Prostate gland (tissue), 2 donors: ENCODE measurements at places on chromosomes 13 and 19.

DNA sequence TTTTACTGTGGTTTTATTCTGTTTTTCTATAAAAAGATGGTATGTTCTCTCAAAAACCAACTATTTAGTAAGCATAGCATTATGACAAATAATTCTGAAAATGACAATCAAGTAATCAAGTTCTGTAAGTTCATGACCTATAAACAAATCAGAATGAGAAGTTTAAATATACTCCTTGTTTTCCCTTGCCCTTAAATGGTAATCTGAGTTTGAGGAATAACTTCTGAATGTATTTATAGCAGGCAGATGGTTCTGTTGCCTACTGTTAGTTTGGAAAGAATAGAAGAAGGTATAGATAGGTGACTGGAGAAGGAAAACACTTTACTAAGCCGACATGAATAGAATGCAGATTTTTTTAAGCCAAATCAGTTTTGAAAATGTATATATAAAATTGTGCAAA, 63.9 kb downstream of the POSTN start:
- no peaks in the 10 kb centered on the region for H3K36me3 ChIP-seq
- no peak overlapping the region for H3K4me3 ChIP-seq

- peak within 1 kb of the TSS; percentile 69 for H3K4me3 ChIP-seq
- no peaks in the 10 kb centered on the region for H3K4me1 ChIP-seq
- no peaks in the 10 kb centered on the region for H3K36me3 ChIP-seq
- no peaks in the 10 kb centered on the region for H3K27me3 ChIP-seq
These were observed at the start of gene LHFPL6 for GRCh38 chr13:39602614-39603366. Gene LHFPL6, minus strand, starts transcription at chr13:39603193.

DNA sequence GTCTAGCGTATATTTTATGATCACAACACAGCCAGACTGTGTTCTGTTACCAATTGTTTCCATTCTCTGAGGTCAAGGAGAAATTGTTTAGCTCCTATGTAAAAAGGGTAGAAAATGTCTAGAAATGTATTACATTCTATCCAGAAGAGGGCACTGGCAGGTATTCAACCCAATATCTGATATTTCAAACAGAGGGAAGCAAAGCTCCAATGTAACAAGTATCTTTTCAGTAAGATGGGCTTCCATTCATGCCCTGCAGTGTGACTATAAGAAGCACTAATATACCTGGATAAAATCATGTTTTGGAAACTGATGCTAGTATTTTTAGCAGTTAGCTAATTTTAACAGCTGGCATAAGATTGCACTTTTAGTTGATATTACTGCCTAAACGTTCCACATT, 312.7 kb downstream of the FGF14 start:
- H3K4me1 ChIP-seq, result no peaks in the 10 kb centered on the region
- H3K36me3 ChIP-seq, result no peaks in the 10 kb centered on the region
- no peak overlapping the region for H3K4me3 ChIP-seq
- DNase-seq, result no peak
- H3K27me3 ChIP-seq, result no peaks in the 10 kb centered on the region

DNA sequence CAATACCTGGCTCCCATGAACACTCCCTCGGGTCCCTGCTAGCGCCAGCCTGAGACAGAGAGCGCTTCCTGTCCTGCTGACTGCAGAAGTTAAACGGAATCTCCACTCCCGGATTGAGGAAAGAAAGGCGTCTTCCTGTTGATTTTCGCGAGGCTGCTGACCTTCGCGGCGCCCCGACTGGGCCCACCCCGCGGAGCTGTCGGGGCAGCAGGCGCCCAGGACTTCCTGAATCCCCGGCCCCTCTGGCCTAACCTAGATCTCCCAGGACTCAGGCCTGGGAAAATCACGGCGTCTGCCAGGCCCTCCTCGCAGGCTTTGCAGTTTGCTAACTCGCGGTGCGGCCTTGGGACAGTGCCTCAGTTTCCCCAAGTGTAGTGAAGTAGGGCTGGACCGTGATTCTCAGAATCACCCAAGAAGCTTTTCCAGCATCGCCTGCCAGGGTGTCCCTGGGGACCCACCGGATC, 108.8 kb downstream of the KCTD15 start:
- peak overlapping the region; percentile 51 for H3K4me3 ChIP-seq
- peak overlapping the region; percentile 71 for H3K27ac ChIP-seq
- peak; percentile 16 for DNase-seq
- H3K4me1 ChIP-seq, result no peaks in the 10 kb centered on the region
- no peaks in the 10 kb centered on the region for H3K36me3 ChIP-seq

- no peak for DNase-seq
- H3K27me3 ChIP-seq, result no peaks in the 10 kb centered on the region
- H3K36me3 ChIP-seq, result no peaks in the 10 kb centered on the region
- no peak overlapping the region for H3K27ac ChIP-seq
- no peaks in the 10 kb centered on the region for H3K4me1 ChIP-seq
These were observed 97.1 kb upstream of the SPATA13 start for GRCh38 chr13:24063281-24063877.

- no peaks in the 10 kb centered on the region for H3K27me3 ChIP-seq
- H3K4me1 ChIP-seq, result no peaks in the 10 kb centered on the region
- H3K27ac ChIP-seq, result no peak overlapping the region
- no peaks in the 10 kb centered on the region for H3K36me3 ChIP-seq
- DNase-seq, result no peak
These were observed 369.0 kb downstream of the UQCRFS1 start for GRCh38 chr19:28843761-28844492.

GRCh38 chr19:4345342-4346019, 2.1 kb downstream of the MPND start:
- DNase-seq, result no peak
- H3K27ac ChIP-seq, result no peak overlapping the region
- H3K4me3 ChIP-seq, result no peak overlapping the region
- no peaks in the 10 kb centered on the region for H3K36me3 ChIP-seq
- H3K27me3 ChIP-seq, result no peaks in the 10 kb centered on the region

GRCh38 chr13:99481366-99481765, 19.9 kb upstream of the TM9SF2 start:
- DNase-seq, result peak; percentile 72
- peaks cover 12% of the 10 kb centered on the region for H3K4me1 ChIP-seq
- H3K27me3 ChIP-seq, result no peaks in the 10 kb centered on the region
- no peak overlapping the region for H3K4me3 ChIP-seq

DNA sequence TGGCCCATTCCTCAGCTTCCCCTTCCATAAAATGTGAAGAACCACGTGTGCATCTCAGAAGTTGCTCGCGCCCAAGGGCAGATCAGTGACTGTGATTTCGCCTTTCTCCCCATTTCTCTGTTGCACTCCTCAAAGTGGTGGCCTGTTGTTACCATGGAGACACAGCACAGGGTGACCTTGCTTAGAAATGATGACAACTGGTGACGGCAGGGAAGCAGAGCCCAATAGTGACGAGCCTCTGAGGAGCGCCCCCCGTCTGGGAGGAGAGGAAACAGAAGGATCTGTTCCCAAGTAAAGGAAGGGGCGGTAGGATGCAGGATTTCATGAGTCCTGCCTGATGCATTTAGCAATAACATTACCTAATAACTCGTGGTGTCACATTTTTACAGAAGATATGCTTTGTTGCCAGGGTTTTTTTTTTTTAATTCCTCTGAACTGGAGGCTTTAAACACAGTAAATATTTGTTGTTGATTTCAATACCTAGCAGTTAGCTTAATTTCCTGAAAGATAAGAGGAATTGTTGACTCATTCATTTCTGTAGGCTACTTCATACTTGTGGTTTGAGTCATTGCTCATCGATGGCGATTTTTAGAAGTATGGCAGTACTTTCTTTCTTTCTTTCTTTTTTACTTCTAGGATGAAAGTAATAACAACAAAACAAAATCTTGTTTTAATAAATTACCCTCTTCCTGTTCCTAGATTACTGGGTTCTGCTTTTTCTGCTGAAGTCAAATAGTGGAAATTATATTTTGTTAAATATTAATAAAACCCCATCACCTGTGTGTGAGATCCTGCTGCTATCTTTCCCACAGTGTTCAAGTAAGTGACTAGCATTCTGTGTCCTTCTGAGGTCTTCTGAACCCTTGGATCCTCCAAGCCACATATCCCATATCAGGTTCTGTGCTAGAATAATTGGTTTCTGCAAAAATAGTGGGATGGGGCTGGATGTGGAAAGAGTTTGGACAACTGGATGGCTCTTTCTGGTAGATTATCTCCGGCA, 36.0 kb downstream of the MBNL2 start:
- no peak for DNase-seq
- no peak overlapping the region for H3K27ac ChIP-seq
- no peaks in the 10 kb centered on the region for H3K36me3 ChIP-seq
- peaks cover 5% of the 10 kb centered on the region for H3K4me1 ChIP-seq

GRCh38 chr13:106685143-106685542, 117.2 kb upstream of the ARGLU1 start:
- no peaks in the 10 kb centered on the region for H3K36me3 ChIP-seq
- no peak for DNase-seq
- no peaks in the 10 kb centered on the region for H3K27me3 ChIP-seq
- no peak overlapping the region for H3K27ac ChIP-seq
- H3K4me3 ChIP-seq, result no peak overlapping the region

GRCh38 chr13:44318161-44318560, 55.5 kb upstream of the SERP2 start:
- no peaks in the 10 kb centered on the region for H3K36me3 ChIP-seq
- DNase-seq, result no peak
- H3K4me1 ChIP-seq, result no peaks in the 10 kb centered on the region
- H3K27me3 ChIP-seq, result no peaks in the 10 kb centered on the region

DNA sequence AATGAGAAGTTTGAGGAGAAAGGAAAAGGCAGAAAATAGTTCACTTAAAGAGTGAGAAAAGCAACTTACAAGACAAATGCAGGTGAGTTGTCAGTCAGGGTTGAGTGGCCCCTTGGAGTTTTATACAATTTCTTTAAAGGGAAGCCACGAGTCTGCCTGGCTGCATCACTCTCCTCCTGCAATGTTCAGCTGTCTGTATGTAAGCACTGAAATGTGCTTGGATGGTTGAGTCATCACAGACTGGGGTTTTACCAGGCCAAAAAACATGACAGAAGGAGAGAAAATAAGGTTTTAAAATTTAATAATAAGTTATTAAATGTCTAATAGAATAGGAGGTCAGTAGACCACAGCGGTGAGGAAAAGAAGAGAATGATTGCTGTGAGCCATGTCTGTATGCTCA, 51.0 kb upstream of the FGF14 start:
- no peaks in the 10 kb centered on the region for H3K4me1 ChIP-seq
- no peaks in the 10 kb centered on the region for H3K36me3 ChIP-seq
- H3K27me3 ChIP-seq, result no peaks in the 10 kb centered on the region
- no peak for DNase-seq
- no peak overlapping the region for H3K4me3 ChIP-seq
- no peak overlapping the region for H3K27ac ChIP-seq

- no peak for DNase-seq
- H3K36me3 ChIP-seq, result no peaks in the 10 kb centered on the region
These were observed 42.7 kb downstream of the INSR start for GRCh38 chr19:7251494-7251893.

- no peaks in the 10 kb centered on the region for H3K4me1 ChIP-seq
- H3K36me3 ChIP-seq, result no peaks in the 10 kb centered on the region
- H3K27ac ChIP-seq, result no peak overlapping the region
- no peaks in the 10 kb centered on the region for H3K27me3 ChIP-seq
- no peak overlapping the region for H3K4me3 ChIP-seq
- DNase-seq, result no peak
These were observed 25.6 kb upstream of the ESD start for GRCh38 chr13:46822551-46822950.

DNA sequence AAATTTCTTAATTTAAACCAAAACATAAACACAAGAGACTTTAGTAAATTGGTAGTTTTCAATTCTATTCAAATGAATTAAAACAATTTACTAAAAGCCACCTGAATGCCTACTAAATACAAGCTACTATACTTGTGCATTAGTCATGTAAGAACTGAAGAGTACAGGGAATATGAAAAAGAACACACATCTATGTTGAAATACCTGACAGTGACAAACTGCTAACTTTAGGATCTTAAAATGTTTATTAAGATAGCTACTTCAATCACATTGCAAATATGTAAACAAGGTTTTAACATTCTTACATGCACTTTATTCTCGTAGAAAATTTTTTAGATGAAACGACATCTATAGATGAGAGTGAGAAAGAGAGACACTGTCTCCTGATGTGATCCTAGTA, 4.1 kb downstream of the SPRYD7 start:
- H3K4me1 ChIP-seq, result no peaks in the 10 kb centered on the region
- no peaks in the 10 kb centered on the region for H3K36me3 ChIP-seq
- no peak overlapping the region for H3K27ac ChIP-seq
- no peak overlapping the region for H3K4me3 ChIP-seq
- no peaks in the 10 kb centered on the region for H3K27me3 ChIP-seq

- H3K27ac ChIP-seq, result no peak overlapping the region
- no peak for DNase-seq
- no peaks in the 10 kb centered on the region for H3K27me3 ChIP-seq
These were observed 171.5 kb upstream of the CSNK1A1L start for GRCh38 chr13:37277007-37277406.

DNA sequence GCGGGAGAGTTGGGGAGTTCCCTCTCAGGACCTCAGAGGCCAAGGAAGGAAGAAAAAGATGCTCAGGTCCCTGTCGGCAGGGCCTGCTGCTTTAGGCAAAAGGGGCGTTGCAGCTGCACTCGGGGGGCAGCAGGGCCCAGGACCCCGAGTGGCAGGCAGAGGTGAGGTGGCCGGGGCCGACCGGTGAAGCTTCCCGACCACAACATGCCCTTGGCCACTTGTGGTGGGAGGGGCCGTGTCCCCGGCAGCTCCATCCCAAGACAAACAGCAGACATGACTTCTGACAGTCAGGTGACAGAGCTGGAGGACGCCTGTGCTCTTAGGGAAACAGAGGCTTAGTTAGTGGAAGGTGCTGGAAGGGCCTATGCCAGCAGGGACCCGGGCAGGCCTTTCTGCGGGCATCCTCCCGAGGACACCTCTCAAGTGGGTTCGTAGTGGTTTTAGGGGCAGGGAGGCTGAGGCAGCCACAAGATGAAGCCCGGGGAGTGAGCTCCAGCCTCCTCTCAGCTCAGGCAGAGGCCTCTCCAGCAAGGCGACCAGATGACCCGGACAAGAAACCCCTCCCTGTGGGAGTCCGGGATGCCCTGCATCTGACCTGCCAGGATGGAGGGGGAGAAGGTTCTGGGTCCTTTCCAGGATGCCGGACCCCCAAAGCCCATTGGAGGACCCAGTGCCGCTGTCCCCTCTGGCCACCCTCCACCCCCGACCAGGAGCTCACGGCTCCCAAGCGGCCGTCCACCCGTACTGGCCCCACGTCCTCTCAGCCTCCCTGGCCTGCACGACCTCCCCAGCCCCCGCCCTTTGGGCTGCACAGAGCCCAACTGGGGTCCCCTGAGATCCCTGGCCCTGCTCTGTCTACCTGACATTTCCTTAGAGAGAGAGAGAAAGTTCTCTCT, 24.2 kb downstream of the BTBD2 start:
- no peak overlapping the region for H3K27ac ChIP-seq
- H3K36me3 ChIP-seq, result peaks cover 18% of the 10 kb centered on the region
- no peak for DNase-seq
- no peaks in the 10 kb centered on the region for H3K27me3 ChIP-seq
- no peaks in the 10 kb centered on the region for H3K4me1 ChIP-seq
- no peak overlapping the region for H3K4me3 ChIP-seq

DNA sequence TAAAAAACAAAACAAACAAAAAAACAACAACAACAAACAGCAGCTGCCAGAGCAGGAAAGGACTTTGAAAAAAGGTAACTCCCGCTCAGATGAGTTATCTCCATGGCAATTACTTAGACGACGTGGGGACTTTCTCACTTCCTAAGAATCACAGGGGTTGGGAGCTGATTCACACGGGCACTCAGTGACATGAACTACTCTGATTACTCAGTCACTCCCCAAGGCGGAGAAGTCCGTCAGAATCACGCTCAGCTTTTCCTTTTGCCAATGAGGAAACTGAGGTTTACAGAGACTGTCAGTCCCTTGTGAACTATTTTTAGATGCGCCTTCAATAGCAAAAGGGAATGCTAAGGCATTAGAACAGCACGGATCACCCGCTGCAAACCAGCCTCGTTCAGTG, 32.3 kb upstream of the MATK start:
- no peaks in the 10 kb centered on the region for H3K36me3 ChIP-seq
- H3K27ac ChIP-seq, result peak overlapping the region; percentile 38
- no peak overlapping the region for H3K4me3 ChIP-seq
- H3K4me1 ChIP-seq, result peaks cover 2% of the 10 kb centered on the region
